ENCODE measurements at places on chromosomes 4 and X.

- DNase-seq: no peak
Measured at GRCh38 chr4:82786828-82787227, 11.8 kb downstream of the SCD5 start.

DNA sequence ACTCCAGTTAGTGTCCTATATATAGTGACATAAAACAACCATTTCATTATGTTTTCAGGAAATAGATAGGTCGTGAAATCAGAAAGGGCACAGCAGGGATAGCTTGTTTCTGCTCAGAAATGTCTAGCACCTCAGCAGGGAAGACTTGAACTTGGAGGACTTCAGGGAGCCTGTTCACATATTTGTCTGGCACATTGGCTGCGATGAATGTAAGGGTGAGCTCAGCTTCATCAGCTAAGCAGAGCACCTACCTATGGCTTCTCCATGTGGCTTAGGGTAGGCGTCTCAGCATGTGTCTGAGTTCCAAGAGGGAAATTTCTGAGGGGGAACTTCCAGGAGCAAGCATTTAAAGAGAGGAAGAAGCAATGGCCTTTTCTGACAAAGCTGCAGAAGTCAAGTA lies 126.2 kb downstream of the PCDH10 start:
- no peak for DNase-seq

DNA sequence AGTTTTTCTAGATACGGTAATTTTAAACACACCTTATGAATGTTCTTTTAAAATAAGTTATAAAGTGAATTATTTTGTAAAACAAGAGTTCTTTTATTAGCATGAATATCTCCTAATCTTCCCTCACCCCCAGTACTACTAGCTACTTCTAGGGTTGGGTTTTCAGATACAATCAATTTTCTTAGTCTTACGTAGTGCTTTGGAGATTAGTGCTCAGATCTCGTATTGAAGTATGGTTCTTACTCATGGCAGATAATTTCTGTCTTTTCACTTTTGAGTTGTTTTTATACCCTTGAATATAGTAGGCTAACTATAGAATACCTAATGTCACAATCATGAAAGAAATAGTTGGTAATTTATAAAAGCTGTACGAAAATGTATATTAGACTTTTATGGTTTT lies 43.2 kb downstream of the CDKL5 start:
- DNase-seq: no peak

DNA sequence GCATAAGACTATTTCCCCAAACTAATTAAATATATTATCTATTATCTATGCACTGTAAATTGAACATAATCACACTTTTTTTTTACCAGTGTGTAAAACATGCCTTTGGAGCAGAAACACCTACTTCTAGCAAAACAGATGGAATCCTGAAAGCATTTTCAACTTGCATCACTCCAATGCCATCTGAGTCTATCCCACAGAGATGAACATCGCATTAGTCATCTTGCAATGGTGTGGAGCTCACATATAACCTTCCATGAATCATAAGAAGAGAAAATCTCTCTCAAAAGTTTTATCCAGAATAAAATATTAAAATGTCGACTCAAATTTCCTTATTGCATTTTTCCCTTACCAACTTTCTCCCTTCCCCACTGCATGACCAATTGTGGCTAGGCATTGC lies 406.7 kb upstream of the ACTRT1 start:
- DNase-seq: no peak

- DNase-seq: no peak
Measured at GRCh38 chr4:70877556-70877955, 24.6 kb upstream of the MOB1B start.

- no peak for DNase-seq
Measured at GRCh38 chrX:23938690-23939089, 30.9 kb downstream of the CXorf58 start.

DNA sequence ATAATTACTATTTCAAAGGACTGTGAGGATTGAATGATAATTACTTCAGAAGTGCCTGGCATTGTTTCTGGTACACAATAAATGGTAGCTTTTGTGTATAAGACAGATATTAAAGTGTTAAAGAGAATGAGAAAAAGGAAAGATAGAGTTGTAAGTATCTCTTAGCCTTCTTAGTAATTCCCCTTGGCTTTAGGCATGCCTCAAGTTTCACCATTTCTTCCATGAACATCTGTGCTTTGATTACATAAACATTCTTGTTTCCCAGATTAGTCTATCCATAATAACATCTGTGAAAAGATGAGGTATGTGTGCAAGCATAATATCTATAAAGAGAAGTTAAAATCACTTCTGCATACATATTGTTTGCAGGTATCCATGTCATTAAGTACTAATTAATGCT lies 230.9 kb upstream of the TEX13A start:
- no peak for DNase-seq

- DNase-seq: no peak
Measured at GRCh38 chr4:54992266-54992665, 133.1 kb downstream of the KDR start.

GRCh38 chrX:82163701-82164100 lies 961.8 kb downstream of the SH3BGRL start:
- no peak for DNase-seq

DNA sequence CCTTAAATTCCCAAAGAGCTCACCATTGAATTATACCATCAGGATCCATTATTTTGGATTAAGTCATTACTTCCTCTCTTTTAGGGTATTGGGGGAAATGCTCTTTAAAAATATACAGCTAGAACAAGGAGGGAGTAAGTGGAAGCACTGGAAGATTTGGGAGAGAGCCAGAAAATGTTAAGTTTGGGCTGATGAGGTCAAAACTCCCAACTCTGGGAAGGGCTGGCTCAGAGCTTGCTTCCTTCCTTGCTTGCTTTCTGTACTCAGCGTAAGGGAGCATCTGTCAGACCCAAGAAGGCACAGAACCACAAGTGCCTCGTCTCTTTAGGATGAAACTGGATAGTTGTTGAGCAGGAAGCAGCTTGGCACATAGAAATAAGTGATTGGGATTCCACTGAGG lies 138.2 kb downstream of the GUCY2F start:
- DNase-seq: no peak

GRCh38 chr4:858831-859451 lies 33.0 kb upstream of the CPLX1 start:
- DNase-seq: no peak

DNA sequence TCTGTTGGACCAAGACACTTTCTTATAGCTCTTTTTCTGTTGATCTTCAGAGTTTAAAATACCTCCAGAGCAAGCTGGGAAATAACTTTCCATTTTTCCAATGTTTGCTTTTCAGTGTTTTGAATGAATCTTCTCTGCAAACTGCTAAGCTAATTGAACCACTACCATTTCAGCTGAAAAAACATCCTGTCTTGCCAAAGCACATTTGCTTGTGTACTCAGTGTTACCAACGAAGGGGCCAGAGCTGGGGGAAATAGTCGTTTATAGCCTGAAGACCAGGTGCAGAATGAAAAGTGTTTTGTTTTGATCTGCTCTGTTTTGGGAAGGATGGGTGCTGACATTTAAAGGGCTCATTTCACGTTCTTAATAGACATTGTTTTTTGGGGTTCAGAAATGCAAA lies 88.4 kb upstream of the CLNK start:
- no peak for DNase-seq

- no peak for DNase-seq
Measured at GRCh38 chr4:76687746-76688448, 210.0 kb downstream of the SOWAHB start.
